Osteoblast (primary cell): ENCODE measurements at places on chromosomes 1 and 21. TPM values are rescaled to one million over a fixed set of nuclear protein-coding genes. Genes with fewer than 3 reads are reported as not detected.
A peak's percentile ranks its signal among the peaks of the same experiment; 100 is the strongest.

- H3K27ac ChIP-seq: peak within 1 kb of the TSS; percentile 100
- H3K36me3 ChIP-seq: no peaks in the 10 kb centered on the region
- DNase-seq: peak; percentile 94
- peaks cover 14% of the 10 kb centered on the region for H3K4me1 ChIP-seq
- no peaks in the 10 kb centered on the region for H3K27me3 ChIP-seq
These were observed at the start of gene WARS2 for GRCh38 chr1:119140177-119141019. Gene WARS2, minus strand, starts transcription at chr1:119140653. Its CDS starts 9 bp downstream, at chr1:119140644.

- H3K4me1 ChIP-seq: peaks cover 6% of the 10 kb centered on the region
- H3K4me3 ChIP-seq: no peak overlapping the region
- no peak overlapping the region for H3K27ac ChIP-seq
- no peaks in the 10 kb centered on the region for H3K27me3 ChIP-seq
These were observed 48.9 kb downstream of the NME7 start for GRCh38 chr1:169318536-169319244.

DNA sequence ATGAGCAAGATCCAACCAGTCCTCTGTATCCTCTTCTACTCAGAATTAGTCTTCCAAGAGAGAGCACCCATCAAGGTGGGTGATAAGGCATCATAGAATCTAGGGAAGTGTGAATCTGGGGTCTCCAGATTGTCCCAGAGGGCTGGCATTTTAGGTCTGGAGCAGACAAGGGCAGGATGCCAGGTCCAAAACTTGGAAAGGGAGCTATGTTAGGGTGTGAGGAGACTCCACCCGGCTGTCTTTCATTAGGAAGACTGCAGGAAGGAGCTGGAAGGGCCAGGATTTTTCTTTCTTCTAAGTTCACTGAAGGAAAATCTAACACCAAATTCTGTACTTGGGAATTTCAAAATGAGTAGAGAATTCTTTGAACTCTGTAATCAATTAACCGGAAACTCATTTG lies 86.1 kb upstream of the BMP8A start:
- H3K4me1 ChIP-seq: peaks cover 35% of the 10 kb centered on the region
- DNase-seq: no peak

GRCh38 chr1:32247983-32248889 lies 1.2 kb downstream of the FAM167B start:
- H3K4me1 ChIP-seq: peaks cover 18% of the 10 kb centered on the region
- H3K27me3 ChIP-seq: peaks cover 4% of the 10 kb centered on the region
- no peak overlapping the region for H3K27ac ChIP-seq
- no peaks in the 10 kb centered on the region for H3K36me3 ChIP-seq
- peak; percentile 95 for DNase-seq

- no peaks in the 10 kb centered on the region for H3K27me3 ChIP-seq
- no peak overlapping the region for H3K4me3 ChIP-seq
- DNase-seq: peak; percentile 97
- peaks cover 39% of the 10 kb centered on the region for H3K4me1 ChIP-seq
- H3K27ac ChIP-seq: peak overlapping the region; percentile 38
- no peaks in the 10 kb centered on the region for H3K36me3 ChIP-seq
These were observed 183.3 kb upstream of the TMEM51 start for GRCh38 chr1:14970115-14970798.

DNA sequence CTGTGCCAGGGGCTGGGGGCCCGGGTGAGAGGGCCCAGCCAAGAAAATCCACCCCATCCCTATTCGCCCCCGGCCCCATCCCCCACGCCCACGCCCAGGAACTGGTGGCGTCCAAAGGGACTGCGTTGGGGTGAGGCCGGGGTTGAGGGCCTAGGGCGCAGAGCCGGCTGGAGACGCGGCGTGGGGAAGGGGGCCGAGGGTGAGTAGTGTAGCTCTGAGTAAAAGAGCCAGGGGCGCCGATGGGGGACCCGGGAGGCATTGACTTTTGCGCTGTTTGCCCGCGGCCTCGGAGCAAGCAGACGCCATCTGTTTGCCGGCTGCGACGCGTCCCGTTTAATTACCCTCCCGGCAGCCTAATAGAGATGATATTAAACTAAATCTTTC lies 3.5 kb upstream of the DMRTA2 start:
- H3K27ac ChIP-seq: no peak overlapping the region
- peak; percentile 83 for DNase-seq
- no peak overlapping the region for H3K4me3 ChIP-seq
- H3K36me3 ChIP-seq: no peaks in the 10 kb centered on the region
- peaks cover 100% of the 10 kb centered on the region for H3K27me3 ChIP-seq
- H3K4me1 ChIP-seq: no peaks in the 10 kb centered on the region

DNA sequence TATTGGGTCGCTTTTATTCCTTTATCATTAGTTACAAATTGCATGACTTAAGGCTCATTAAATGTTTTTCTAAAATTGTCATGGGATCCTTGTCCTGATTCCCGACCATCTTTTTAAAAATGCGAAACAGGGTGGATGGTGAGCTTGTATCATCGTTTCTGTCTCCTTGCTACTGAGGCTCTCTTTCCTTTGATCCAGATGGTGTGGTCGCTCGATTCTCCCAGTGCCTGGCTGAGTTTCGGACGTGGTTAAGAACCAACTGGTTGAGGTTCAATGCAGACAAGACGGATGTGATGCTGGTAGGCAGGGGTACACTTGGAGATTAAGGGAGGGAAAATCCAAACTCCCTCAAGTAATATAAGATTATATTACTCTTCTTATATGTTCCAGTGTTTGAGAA lies 1.2 kb downstream of the MIER1 start:
- H3K27ac ChIP-seq: peak overlapping the region; percentile 99
- peak overlapping the region; percentile 96 for H3K4me3 ChIP-seq
- peaks cover 4% of the 10 kb centered on the region for H3K36me3 ChIP-seq
- no peak for DNase-seq
- peaks cover 27% of the 10 kb centered on the region for H3K4me1 ChIP-seq
- no peaks in the 10 kb centered on the region for H3K27me3 ChIP-seq

GRCh38 chr1:11985851-11986250 lies 5.6 kb downstream of the MFN2 start:
- peaks cover 60% of the 10 kb centered on the region for H3K36me3 ChIP-seq
- no peaks in the 10 kb centered on the region for H3K27me3 ChIP-seq
- H3K27ac ChIP-seq: peak overlapping the region; percentile 52
- H3K4me1 ChIP-seq: peaks cover 14% of the 10 kb centered on the region

- peak overlapping the region; percentile 14 for H3K27ac ChIP-seq
- peak; percentile 94 for DNase-seq
- peaks cover 28% of the 10 kb centered on the region for H3K4me1 ChIP-seq
- H3K27me3 ChIP-seq: no peaks in the 10 kb centered on the region
- peak overlapping the region; percentile 33 for H3K4me3 ChIP-seq
- no peaks in the 10 kb centered on the region for H3K36me3 ChIP-seq
These were observed 24.0 kb upstream of the CPT2 start for GRCh38 chr1:53172426-53173128.

- DNase-seq: no peak
- no peak overlapping the region for H3K4me3 ChIP-seq
- no peak overlapping the region for H3K27ac ChIP-seq
- peaks cover 5% of the 10 kb centered on the region for H3K36me3 ChIP-seq
- H3K27me3 ChIP-seq: no peaks in the 10 kb centered on the region
- no peaks in the 10 kb centered on the region for H3K4me1 ChIP-seq
These were observed 110.5 kb downstream of the ZNF644 start for GRCh38 chr1:90911353-90911752.

- no peaks in the 10 kb centered on the region for H3K4me1 ChIP-seq
- H3K27me3 ChIP-seq: peaks cover 38% of the 10 kb centered on the region
- no peaks in the 10 kb centered on the region for H3K36me3 ChIP-seq
- H3K27ac ChIP-seq: no peak overlapping the region
- H3K4me3 ChIP-seq: no peak overlapping the region
These were observed 7.5 kb downstream of the FHAD1 start for GRCh38 chr1:15254559-15254958.

GRCh38 chr1:216456682-216457081 lies 33.4 kb upstream of the USH2A start:
- peaks cover 9% of the 10 kb centered on the region for H3K4me1 ChIP-seq
- peak; percentile 86 for DNase-seq

Gene PAQR6
- 0.36 and 0.59 TPM in 2 replicates for total RNA-seq

Gene VSIG8
- total RNA-seq: not detected in 2 replicates
